ENCODE measurements at places on chromosomes 7 and 10. TPM values are rescaled to one million over a fixed set of nuclear protein-coding genes. Genes with fewer than 3 reads are reported as not detected.

Gene HOGA1
- total RNA-seq: not detected

Gene MYH16
- not detected for total RNA-seq

Gene ZCWPW1
- 2.6 TPM for total RNA-seq

Gene CYP2W1
- total RNA-seq: not detected

DNA sequence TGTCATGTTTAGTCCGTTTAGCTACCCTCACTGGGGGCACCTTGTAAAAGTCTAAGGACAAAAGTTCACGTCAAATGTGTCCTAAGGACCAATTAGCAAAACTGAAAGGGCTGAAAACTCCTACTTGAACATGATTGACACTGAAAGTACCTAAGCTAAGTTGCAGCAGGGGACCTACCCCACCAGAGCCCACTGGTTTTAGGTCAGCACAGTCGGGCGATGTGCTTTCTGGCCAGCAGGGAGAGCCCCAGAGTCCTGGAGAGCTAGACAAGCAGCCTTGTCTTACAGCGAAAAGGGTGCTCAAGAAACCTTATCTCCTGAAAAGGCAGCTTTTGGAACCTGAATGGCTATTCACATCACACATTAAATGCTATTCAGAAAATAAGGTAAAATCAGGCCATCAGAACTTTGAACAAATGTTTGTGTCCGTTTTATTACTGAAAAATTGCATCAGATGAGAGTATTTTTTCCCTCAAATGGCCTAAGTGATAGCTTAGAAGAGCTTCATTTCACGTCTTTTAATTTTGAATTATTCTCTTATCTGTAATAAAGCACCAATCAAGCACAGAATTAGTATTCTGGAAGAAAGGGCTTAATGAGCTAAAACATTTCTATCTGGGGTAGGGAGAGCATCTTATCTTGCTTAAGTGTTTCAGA lies 52.2 kb upstream of the MKI67 start:
- H3K36me3 ChIP-seq: peaks cover 15% of the 10 kb centered on the region
- peak; percentile 82 for DNase-seq
- peaks cover 16% of the 10 kb centered on the region for H3K27me3 ChIP-seq
- H3K4me3 ChIP-seq: no peak overlapping the region
- H3K27ac ChIP-seq: no peak overlapping the region

GRCh38 chr7:131111081-131111576 lies 216.5 kb upstream of the MKLN1 start:
- peaks cover 10% of the 10 kb centered on the region for H3K36me3 ChIP-seq
- H3K27ac ChIP-seq: peak overlapping the region; percentile 99
- no peak for DNase-seq

DNA sequence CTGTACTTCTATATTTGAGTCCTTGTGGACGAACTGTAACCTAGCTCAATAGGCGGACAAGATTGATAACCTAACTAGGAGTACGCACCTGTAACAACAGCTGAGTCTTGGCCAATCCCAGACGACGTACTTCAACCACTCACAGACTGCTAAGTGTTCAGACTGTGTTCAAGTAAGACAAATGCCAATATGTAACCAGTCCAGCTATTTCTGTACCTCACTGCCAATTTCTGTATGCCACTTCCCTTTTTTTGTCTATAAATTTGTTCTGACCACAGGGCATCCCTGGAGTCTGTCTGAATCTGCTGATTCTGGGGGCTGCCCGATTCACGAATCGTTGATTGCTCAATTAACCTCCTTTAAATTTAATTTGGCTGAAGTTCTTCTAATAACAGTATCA lies 32.2 kb downstream of the HACD1 start:
- H3K4me1 ChIP-seq: peaks cover 9% of the 10 kb centered on the region
- peaks cover 10% of the 10 kb centered on the region for H3K27me3 ChIP-seq
- H3K4me3 ChIP-seq: no peak overlapping the region

- no peak overlapping the region for H3K27ac ChIP-seq
- peaks cover 66% of the 10 kb centered on the region for H3K4me1 ChIP-seq
Measured at GRCh38 chr10:103767756-103768155, 87.6 kb downstream of the SH3PXD2A start.

DNA sequence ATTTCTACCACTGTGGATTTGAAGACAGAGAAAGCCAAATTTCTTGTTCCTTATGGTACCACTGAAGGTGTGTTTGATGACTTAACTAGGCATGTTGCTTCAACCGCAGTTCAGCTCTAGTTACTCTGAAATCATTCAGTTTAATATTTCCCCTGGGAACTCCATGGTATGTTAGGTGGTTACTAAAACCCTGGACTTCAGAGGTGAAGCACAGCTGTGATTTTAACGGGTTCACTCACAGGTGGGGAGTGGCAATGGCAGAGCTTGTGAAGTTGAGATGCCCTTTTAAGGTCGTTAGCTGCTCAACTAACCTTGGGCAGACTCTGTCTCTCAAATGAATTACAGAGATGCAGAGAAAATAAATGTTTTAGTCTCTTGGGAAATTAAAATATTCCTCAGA lies 163.6 kb upstream of the PHYHIPL start:
- H3K27me3 ChIP-seq: no peaks in the 10 kb centered on the region
- DNase-seq: no peak
- H3K4me3 ChIP-seq: no peak overlapping the region

DNA sequence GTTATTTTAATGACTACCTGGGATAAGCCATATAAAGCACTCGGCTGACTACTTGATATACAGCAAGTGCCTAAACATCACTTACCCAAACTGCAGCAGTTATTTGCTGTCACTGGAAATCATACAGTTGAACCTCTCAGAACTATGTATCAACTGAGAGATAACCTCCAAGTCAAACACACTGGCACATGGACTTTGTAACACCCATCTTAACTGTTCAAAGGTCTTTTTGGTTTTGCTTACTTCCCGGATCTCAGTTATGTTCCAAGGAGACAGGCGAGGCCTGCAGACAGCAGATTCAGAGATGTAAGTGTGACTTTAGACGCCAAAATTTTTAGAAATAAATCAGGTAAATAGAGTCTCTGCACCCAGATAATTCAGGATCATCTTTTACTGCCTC lies 34.6 kb upstream of the DAGLB start:
- no peaks in the 10 kb centered on the region for H3K27me3 ChIP-seq
- peak overlapping the region; percentile 95 for H3K4me3 ChIP-seq
- H3K4me1 ChIP-seq: peaks cover 59% of the 10 kb centered on the region
- no peak for DNase-seq

- no peaks in the 10 kb centered on the region for H3K4me1 ChIP-seq
- no peaks in the 10 kb centered on the region for H3K36me3 ChIP-seq
- H3K4me3 ChIP-seq: no peak overlapping the region
- no peak for DNase-seq
- H3K27me3 ChIP-seq: peaks cover 4% of the 10 kb centered on the region
Measured at GRCh38 chr10:24481241-24481640, 242.4 kb downstream of the ARHGAP21 start.

- no peak overlapping the region for H3K4me3 ChIP-seq
- H3K27me3 ChIP-seq: peaks cover 33% of the 10 kb centered on the region
- peaks cover under 1% of the 10 kb centered on the region for H3K36me3 ChIP-seq
- no peak for DNase-seq
- no peaks in the 10 kb centered on the region for H3K4me1 ChIP-seq
Measured at GRCh38 chr7:39615350-39615975, 7.9 kb upstream of the RALA start.

Measured in activated CD8-positive, alpha-beta memory T cell treated with anti-CD3 and anti-CD28 coated beads, Interleukin-2, amount 10 ng/mL, durations not matched to agents 7 days and 5 days (primary cell).